ENCODE measurements at places on chromosomes 1 and 21. TPM values are rescaled to one million over a fixed set of nuclear protein-coding genes. Genes with fewer than 3 reads are reported as not detected.

LDLRAD1 gene
- not detected for total RNA-seq

DNA sequence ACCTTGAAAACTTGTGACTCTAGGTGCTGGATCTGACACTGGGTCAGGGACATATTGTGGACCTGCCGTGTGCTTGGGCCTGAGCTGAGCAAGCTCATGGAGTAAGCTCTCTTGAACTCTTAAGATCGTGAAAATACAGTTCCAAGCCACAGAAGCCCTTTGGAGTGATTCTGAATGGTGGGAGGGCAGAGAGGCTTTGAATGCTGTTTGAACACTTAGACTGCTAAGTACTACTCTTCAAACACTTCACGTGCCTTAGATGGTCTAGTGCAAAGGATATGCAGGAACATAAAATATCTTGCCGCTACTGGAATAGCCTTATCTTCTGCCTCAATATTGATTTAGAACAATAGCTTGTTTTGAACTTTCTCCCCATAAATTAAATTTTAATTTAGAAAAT is 21.6 kb downstream of the ROR1 start:
- no peak for DNase-seq

DNA sequence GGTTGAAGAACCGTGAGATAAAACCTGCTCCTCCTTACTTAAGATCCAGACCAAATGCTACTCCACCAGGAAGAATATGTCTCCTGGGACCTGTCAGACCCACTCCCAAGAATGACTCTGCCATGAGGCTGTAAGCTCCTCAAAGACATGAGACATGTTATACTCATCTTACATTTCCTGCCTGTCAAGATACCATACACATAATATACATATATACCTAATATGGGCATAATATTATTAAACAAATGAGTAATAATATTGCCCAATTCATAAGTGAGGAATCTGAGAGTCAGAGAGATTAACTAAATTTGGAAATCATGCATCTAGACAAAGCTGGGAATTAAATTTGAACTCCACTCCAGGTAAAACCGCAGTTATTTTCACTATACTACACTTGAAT is 634.9 kb downstream of the LMO4 start:
- DNase-seq, result no peak

GRCh38 chr1:202860744-202861419 is 28.1 kb downstream of the RABIF start:
- peak; percentile 29 for DNase-seq

- no peak for DNase-seq
Measured at GRCh38 chr21:19899645-19900044, 1098.6 kb upstream of the NCAM2 start.

DNA sequence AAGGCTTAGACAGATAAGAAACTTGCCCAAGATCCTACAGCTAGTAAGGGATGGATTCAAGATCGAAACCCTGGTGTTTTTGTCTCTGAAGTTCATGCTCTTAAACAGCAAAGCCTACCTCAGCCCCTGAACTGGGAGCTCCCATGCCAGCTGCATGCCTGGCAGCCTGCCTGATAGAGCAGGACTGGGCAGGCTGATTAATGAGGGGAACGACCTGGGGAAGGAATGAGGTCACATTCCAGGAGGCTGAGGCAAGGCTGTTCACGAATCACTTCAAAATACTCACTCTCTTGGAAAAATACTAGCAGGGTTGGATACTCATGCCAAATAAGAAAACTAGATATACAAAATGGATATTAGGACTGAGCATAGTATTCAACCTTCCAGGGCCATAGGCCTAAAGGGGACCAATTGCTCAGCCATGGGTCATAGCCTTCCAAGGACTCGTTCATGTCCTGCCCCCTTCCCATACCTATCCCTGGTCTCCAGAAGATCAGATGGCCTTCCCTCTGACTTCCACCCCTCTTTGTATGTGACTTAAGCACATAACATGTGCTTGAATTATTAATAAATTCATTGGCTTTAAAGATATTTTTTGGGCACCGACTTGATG is 15.6 kb upstream of the TACSTD2 start:
- DNase-seq, result peak; percentile 77

GRCh38 chr1:156502894-156503697 is 2.5 kb upstream of the MEF2D start:
- peak; percentile 56 for DNase-seq
